ENCODE measurements at places on chromosomes 7 and 10. TPM values are rescaled to one million over a fixed set of nuclear protein-coding genes. Genes with fewer than 3 reads are reported as not detected.
A peak's percentile ranks its signal among the peaks of the same experiment; 100 is the strongest.

DNA sequence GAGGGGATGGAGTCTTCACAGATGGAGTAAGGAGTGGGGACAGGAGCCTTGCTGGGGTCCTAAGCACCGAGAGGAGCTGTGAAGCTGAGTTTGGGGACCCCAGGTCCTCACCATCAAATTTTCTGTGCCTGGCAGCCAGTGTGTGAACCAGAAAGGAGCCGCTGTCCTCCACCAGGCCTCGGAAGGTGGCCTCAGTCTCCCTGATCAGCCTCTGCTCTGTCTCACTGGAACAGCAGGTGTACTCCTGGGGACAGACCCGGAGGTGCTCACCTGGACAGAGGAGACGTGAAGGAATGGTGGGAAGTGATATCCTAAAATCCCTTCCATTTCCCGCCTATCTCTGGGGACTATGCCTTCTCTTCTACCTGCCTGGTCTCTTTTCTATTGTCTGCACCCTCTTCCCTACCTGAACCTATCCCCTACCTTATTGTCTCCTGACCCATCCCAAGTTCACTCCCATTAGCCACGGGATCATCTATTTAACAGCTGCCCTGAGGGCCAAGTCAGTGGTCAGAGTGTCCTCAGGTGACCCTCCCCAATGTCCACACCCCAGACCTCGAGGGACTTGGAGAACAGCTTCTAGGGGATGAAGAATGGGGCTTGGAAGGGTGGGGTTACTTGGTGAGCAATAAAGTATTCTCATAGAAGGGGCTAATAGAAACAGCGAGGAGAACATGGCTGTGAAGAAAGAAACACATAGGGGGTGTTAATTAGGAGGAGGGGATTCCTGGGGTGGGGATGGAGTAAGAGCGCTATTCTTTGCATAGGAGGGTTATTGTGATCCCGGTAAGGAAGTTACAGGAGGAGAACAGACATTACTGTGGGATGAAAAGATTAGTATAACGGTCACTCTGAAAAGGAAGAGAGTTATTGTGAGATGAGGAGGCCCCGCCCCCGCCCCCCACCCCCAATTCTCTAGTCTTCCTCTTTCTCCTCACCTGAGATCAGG lies 811 bp downstream of the GPC2 start:
- peaks cover 27% of the 10 kb centered on the region for H3K27me3 ChIP-seq
- peaks cover 9% of the 10 kb centered on the region for H3K36me3 ChIP-seq
- no peak for DNase-seq
- peak overlapping the region; percentile 67 for H3K4me3 ChIP-seq

GRCh38 chr10:24257588-24257987 lies 48.6 kb downstream of the KIAA1217 start:
- H3K4me1 ChIP-seq = no peaks in the 10 kb centered on the region
- DNase-seq = no peak
- no peak overlapping the region for H3K4me3 ChIP-seq
- H3K36me3 ChIP-seq = no peaks in the 10 kb centered on the region
- peaks cover 2% of the 10 kb centered on the region for H3K27me3 ChIP-seq

DNA sequence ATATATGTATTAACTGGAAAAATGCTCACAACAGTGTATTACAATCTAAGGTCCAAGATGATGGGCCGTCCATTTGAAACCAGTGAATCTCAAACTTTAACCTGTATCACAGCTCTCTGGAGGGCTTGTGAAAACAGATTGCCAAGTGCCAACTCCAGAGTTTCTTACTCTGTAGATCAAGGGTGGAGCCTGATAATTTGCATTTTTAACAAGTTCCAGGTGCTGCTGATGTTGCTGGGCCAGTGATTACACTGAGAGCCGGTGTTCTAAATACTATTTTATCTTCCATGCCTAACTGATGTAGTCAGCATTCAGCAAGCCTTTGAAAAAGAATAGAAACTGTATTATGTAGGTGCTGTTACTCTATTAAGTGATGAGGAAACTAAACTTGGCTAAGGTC lies 269.9 kb upstream of the FERD3L start:
- H3K27ac ChIP-seq = no peak overlapping the region
- H3K27me3 ChIP-seq = no peaks in the 10 kb centered on the region
- no peak overlapping the region for H3K4me3 ChIP-seq
- no peaks in the 10 kb centered on the region for H3K36me3 ChIP-seq

- no peak overlapping the region for H3K27ac ChIP-seq
- H3K36me3 ChIP-seq = no peaks in the 10 kb centered on the region
- DNase-seq = peak; percentile 5
- H3K4me1 ChIP-seq = peaks cover 3% of the 10 kb centered on the region
- no peak overlapping the region for H3K4me3 ChIP-seq
Observed at GRCh38 chr10:71090330-71090729, 122.0 kb upstream of the UNC5B start.

GRCh38 chr10:7192831-7193361 lies 217.9 kb downstream of the SFMBT2 start:
- H3K27ac ChIP-seq = peak overlapping the region; percentile 96
- H3K36me3 ChIP-seq = peaks cover 71% of the 10 kb centered on the region
- H3K27me3 ChIP-seq = no peaks in the 10 kb centered on the region
- H3K4me1 ChIP-seq = peaks cover 44% of the 10 kb centered on the region
- DNase-seq = peak; percentile 64
- H3K4me3 ChIP-seq = peak overlapping the region; percentile 48

The STOX1 gene
- total RNA-seq = 0.60 TPM

- H3K36me3 ChIP-seq = no peaks in the 10 kb centered on the region
- H3K27ac ChIP-seq = no peak overlapping the region
- DNase-seq = no peak
- no peak overlapping the region for H3K4me3 ChIP-seq
Observed at GRCh38 chr10:24331457-24331856, 122.5 kb downstream of the KIAA1217 start.

DNA sequence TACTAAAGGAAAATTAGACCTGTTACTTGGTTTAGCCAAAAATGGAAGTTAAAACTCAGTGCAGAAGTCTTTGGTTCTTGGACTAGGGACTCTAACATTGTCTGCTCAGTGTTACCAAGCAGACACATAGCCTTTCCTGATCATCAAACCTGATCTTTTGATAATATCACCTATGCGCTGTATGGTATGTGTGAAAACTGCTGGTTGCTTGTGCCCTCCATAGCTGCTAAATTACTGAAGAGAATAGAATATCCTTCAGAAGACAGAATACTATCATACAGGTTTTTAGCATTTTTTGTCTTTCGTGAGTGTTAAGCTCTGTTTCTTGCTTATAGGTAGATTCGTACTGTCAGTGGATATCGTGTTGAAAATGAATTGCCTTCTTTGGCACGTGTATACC lies 68.7 kb downstream of the ST7 start:
- H3K27ac ChIP-seq = no peak overlapping the region
- no peak for DNase-seq
- H3K4me3 ChIP-seq = no peak overlapping the region
- peaks cover 10% of the 10 kb centered on the region for H3K4me1 ChIP-seq

DNA sequence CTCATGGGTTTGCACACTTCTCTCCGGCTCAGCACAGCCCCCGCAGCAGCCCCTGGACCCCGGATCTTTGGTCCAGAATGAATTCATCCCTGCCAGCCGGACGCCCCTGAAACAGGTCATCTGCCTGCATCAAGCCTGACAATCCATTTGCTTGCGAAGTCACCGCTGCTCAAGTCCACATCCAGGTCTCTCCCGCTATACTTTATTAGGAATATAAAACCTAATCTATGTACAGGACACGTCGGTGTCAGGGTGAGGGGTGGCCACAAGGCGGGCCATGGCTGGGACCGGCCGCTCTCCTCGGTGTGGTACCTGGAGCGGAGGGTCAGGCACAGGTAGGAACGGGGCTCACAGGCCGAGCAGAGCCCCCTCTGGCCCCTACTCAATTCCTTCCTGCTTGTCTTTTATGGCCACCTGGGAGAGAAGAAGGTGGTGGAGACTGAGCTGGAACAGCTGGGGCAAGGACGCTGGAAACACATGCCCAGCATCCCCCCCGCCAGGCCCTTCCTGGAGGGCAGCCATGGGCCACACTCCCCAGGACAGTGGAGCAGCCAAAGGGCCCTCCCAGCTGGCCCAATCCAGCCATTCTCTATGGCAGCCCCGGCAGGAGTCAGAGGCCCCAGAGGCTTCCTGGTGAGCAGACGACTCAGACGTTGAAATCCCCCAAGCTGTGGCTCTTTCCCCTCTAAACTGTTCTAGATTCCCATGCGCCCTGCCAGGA lies 5.3 kb downstream of the POLR2J start:
- no peak overlapping the region for H3K27ac ChIP-seq
- no peaks in the 10 kb centered on the region for H3K27me3 ChIP-seq
- no peak for DNase-seq
- no peak overlapping the region for H3K4me3 ChIP-seq

- H3K36me3 ChIP-seq = peaks cover 13% of the 10 kb centered on the region
- peak; percentile 36 for DNase-seq
- peaks cover 57% of the 10 kb centered on the region for H3K4me1 ChIP-seq
- peak overlapping the region; percentile 83 for H3K4me3 ChIP-seq
- peak overlapping the region; percentile 90 for H3K27ac ChIP-seq
- peaks cover 3% of the 10 kb centered on the region for H3K27me3 ChIP-seq
Observed at GRCh38 chr10:119652361-119652730, 1.2 kb downstream of the BAG3 start.

The TUBAL3 gene
- total RNA-seq = not detected

- no peaks in the 10 kb centered on the region for H3K27me3 ChIP-seq
- no peak overlapping the region for H3K4me3 ChIP-seq
- H3K4me1 ChIP-seq = no peaks in the 10 kb centered on the region
- H3K27ac ChIP-seq = no peak overlapping the region
- no peak for DNase-seq
Observed at GRCh38 chr7:110307776-110308175, 783.2 kb upstream of the LRRN3 start.

- no peak overlapping the region for H3K27ac ChIP-seq
- H3K4me1 ChIP-seq = no peaks in the 10 kb centered on the region
- no peak overlapping the region for H3K4me3 ChIP-seq
- H3K36me3 ChIP-seq = no peaks in the 10 kb centered on the region
- no peaks in the 10 kb centered on the region for H3K27me3 ChIP-seq
- DNase-seq = no peak
Observed at GRCh38 chr10:104894681-104895080, 253.6 kb downstream of the SORCS3 start.

The OR6V1 gene
- not detected for total RNA-seq

DNA sequence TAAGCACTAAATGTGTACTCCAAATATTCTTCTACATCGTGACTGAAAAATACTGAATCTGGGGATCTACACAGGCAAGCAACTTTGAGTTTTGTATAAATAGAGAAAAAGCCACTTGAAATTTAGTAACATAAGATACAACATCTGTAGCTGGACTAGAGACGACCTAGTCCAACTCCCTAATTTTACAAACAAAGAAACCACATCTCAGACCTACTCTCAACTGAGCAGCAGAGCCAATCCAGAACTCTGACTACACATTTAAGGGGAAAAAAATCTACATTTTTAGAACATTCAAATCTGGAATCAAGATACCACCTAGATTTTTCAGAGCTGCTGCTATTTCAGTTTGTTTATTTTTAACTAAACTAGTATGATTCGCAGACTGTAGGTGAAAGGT lies 88.9 kb downstream of the CABCOCO1 start:
- peak overlapping the region; percentile 89 for H3K27ac ChIP-seq
- DNase-seq = no peak
- no peak overlapping the region for H3K4me3 ChIP-seq
- peaks cover 31% of the 10 kb centered on the region for H3K4me1 ChIP-seq

The AOAH gene
- total RNA-seq = 18.5 TPM

The CHRM2 gene
- not detected for total RNA-seq

DNA sequence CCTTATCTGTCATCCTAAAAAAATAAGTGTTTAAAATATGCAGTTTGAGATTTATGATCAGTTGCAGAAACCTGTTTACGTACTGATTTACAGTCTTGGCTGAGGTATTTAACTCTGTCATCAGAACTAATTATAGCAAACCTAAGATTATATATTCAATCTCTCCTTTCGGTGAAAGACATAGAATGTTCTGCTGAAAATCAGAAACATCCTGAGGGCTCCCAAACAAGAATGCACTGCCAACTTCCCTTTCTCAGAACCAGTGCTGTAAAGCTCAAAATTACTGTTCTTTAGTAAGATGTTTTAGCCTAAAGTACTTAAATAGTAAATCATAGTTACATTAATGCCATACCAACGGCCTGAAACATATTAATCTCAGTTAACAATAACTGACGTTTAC lies 34.3 kb downstream of the FAM204A start:
- no peaks in the 10 kb centered on the region for H3K27me3 ChIP-seq
- H3K4me3 ChIP-seq = no peak overlapping the region
- H3K27ac ChIP-seq = no peak overlapping the region
- no peaks in the 10 kb centered on the region for H3K4me1 ChIP-seq

GRCh38 chr10:124686707-124687376 lies 57.3 kb downstream of the FAM53B start:
- DNase-seq = no peak
- H3K27ac ChIP-seq = peak overlapping the region; percentile 32
- no peaks in the 10 kb centered on the region for H3K27me3 ChIP-seq
- H3K4me1 ChIP-seq = peaks cover 80% of the 10 kb centered on the region
- peaks cover 77% of the 10 kb centered on the region for H3K36me3 ChIP-seq

- no peaks in the 10 kb centered on the region for H3K27me3 ChIP-seq
- no peak overlapping the region for H3K4me3 ChIP-seq
- H3K36me3 ChIP-seq = no peaks in the 10 kb centered on the region
- H3K4me1 ChIP-seq = no peaks in the 10 kb centered on the region
- no peak for DNase-seq
- H3K27ac ChIP-seq = no peak overlapping the region
Observed at GRCh38 chr10:44752451-44753441, 158.4 kb upstream of the TMEM72 start.

DNA sequence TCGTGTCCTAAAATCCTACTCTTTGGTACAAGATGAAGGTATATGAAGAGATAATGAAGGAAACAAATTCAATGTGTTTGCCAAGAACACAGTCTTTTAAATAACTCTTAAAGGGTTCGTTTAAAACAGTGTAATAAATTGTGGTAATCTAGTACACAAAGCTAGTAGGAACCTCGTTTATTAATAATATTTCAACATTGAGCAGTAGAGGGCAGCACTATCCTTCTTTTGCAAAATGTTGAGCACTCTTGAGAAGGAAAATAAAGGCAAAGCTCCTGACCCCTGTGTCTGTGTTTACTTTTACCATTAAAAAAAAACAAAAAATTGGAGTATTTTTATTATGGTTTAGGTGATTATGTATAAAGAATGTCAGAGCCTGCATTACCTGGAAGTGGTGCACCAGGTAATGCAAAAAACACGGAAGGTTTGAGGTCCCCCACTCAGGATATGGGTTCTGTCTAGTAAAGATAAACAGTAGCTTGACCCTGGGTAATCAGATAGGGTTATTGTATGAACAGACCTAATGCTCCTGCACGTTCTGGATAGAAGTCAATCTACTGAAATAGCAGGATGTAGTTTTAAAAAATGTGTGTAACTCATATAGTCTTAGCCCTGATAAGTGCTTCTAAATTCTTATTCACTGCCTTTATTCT lies 5.7 kb upstream of the GOT1 start:
- no peak overlapping the region for H3K4me3 ChIP-seq
- DNase-seq = no peak
- no peaks in the 10 kb centered on the region for H3K36me3 ChIP-seq
- no peak overlapping the region for H3K27ac ChIP-seq
- H3K27me3 ChIP-seq = no peaks in the 10 kb centered on the region
- peaks cover 17% of the 10 kb centered on the region for H3K4me1 ChIP-seq

GRCh38 chr10:78407966-78408365 lies 374.3 kb downstream of the RPS24 start:
- H3K4me3 ChIP-seq = no peak overlapping the region
- H3K36me3 ChIP-seq = no peaks in the 10 kb centered on the region
- DNase-seq = no peak
- no peak overlapping the region for H3K27ac ChIP-seq
